CD4-positive, alpha-beta T cell treated with Interleukin-4 for 4 hours (primary cell): ENCODE measurements at places on chromosomes 1 and 21.

DNA sequence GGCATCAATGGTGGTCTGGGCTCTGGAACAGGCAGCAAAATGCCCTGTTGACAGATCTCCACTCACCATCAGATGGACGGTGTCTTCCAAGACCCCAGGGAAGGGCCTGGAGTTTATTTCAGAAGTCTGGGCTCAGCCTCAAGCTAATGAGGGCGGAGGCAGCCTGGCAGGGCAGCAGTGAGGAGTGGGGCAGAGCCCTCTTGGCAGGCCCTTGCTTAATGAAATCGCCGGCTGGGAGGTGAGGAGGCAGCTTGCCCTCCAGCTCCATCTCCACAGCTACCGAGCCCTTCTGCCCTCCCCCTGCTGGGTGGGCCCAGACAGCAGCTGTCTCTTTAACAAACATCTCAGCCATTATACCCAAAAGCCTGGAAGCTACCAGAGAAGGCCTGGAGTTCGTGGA, 22.0 kb upstream of the GRIK3 start:
- no peak for DNase-seq

DNA sequence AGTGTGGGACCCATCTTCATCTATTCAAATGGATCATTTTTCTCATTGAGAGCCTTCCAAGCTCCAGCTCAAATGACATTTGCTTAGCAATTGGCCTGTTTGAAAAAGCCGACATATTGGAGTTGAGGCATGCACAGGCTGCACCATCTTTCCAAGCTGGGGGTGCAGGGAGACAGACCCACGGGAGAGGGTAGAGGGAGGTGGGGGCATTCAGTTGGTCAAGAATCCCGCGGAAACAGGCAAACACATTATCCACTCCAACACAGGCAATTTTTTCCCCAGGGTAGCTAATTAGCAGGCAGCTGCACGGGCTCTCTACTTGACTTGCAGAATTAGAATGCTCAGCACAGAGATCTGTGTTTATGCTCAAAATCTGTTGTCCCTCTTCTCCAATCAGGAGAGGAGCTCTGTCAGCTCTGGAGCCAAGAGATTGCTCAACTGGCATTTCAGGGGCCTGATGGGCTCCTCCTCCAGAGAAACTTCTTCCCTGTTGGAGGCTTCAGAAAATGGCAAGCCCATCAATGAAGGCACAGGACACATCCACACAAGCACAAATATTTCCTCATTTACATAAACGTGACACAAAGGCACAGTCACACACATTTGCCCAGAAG, 267.8 kb downstream of the FOXD2 start:
- no peak for DNase-seq

DNA sequence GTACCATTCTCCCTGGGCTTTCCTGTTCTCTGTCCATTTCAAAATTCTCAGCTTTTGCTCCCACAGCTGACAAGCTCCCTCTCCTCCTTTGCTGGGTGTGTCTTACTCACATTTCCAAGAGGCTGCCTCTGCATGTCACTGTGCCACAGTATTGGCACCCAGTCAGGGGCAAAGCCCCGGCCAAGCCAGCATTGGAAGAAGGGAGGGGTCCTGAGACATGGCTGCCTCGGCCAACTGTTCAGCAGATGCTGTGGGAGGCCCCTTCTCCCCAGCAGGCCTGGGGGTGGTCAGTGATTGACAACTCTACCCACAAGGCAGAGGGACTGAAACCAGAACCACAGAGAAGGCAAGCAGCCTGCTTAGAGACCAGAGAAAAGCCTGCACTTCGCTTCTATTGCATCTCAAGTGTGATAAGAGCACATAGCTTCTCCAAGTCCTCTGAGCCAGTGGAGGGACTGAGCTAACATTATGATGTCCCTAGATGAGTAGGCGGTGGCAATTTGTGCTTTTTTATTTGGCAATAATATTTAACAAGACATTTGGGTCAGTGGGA, 294.1 kb downstream of the SIPA1L2 start:
- no peak for DNase-seq

- no peak for DNase-seq
Measured at GRCh38 chr21:25733859-25734653, 648 bp downstream of the ATP5PF start.

DNA sequence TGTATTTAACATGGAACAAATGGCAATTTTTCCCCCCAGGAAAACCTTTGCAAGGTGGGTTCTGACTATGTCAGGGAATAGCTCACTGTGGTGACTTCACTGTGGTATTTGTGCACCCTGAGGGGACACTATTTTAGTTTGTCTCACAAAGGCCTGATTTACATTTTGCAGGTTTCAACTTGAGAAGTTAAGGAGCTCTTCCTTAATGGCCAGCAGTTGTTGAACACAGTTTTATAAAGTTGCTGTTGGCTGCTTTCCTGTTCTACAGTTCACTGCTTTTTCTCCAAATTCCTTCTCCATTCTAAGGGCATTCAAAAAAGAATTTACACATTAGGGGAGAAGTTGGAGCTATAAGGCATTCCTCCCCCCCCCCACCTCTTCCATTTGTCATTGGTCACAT, 4.6 kb downstream of the LAMC1 start:
- no peak for DNase-seq

DNA sequence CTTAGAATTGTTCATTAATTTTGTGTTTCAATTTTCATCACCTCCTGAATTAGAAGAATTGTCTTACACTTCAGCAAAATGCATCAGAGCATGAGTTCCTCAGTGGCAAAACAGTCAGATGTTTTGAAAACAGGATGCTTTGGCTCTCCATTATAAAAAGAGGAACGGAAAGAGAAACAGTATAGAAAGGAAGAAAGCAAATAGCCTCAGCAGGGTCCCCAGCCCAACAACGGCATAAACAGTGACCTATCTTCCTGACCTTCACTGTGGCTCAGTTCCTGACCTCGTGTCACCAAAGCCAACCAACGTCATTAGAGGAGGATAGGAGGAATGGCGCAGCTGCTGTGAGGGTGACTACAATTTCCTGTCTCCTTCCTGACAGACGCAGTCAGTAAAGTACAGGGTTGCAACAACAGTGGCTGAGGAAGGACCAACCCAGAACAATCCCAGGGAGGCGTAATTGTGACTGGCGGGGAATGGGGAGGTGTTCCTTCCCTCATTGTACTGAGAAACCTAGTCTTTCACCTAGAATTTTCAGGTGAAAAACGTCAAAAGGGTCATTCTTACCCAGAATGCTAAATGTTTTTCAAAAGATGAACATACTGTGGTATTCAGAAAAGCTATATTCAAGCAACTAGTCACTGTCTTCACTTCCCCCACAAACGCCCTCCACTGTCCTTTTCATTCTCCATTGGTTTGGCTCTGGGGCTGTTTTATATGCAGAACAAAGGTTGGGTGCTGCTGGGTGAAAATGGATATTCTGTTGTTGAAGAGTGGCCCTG, 197.9 kb upstream of the SGIP1 start:
- peak; percentile 88 for DNase-seq

DNA sequence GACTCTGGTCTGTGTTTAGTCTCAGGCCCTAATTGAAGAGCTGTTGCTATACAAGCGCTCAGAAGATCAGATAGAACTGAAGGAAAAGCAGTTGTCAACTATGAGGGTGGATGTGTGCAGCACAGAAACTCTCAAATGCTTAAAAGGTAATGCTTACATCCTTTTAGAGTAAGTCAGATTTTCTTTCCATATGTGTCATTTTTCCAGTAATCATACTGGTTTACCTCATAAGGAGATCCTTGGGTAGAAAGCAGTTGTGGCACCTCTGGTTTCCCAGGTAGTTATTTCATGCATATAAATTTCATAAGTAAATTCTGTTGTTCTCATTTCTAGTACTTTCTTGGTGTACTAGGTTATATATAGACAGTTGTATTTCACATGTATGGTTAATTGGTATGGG, 43.0 kb upstream of the TARS2 start:
- DNase-seq, result no peak

DNA sequence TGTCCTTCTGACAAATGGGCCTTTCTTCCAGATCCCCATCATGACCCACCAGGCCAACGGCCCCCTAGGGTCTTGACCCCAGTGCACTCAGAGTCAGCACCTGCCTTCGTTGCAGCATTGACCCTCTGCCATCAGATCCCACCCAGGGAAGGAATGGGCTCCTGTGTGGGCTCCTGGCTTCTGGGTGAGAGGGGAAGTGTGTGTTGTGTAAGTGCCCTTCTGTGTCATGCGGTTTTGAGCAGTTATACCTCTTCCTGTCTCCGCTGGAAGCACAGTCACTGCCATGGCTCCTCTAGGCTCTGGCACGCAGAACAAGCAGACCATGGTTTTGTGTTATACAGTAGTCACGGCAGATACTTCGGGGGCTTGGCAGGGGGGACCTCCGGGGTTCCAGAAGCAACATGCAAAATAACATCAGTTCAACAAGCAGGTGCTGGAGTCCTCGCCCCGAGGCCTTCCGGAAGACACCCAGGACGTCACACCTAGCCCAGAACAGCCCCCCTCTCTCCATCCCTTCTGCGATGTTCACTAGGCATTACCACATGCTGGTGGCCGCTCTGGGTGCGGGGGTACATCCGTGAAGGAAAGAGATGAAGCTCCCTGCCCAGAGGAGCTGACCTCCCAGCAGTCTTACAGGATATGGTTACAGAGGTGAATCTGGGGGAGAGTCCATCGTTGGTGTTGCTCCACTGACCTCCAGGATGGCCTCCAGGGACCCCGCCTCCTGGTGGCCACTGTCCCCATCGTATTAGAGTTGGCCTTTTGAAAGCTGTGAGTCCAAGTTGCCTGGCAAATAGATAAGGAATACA, 17.4 kb upstream of the KCNAB2 start:
- DNase-seq, result peak; percentile 75

GRCh38 chr1:66637146-66637545, 103.2 kb downstream of the SGIP1 start:
- no peak for DNase-seq

DNA sequence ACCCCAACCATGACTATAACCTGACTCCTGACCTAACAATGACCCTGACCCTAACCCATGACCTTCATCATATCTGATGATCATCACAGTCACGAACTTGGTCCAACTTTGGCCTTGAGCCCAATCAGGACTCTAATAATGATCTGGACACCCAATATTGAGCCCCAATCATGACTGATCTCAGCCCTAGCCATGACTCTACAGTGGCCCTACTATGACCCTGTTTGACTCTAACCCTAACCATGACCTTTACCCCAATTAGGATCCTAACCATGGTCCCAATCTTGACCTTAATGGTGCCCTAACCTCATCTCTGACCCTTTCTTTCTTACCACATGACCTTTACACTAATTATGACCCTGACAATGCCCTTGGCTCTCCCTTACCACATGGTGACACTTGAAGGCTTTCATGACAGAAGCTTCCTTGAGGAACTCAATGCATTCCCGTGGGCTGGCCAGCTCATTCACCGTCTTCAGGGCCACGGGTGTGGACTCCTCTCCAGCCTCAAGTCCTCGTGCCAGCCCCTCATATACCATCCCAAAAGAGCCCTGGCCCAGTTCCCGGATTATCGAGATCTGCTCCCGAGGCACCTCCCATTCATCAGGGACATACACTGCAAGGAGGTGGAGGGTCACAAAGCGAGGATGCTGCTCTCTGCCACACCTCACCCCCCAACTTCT, 16.2 kb downstream of the INSRR start:
- DNase-seq, result no peak

DNA sequence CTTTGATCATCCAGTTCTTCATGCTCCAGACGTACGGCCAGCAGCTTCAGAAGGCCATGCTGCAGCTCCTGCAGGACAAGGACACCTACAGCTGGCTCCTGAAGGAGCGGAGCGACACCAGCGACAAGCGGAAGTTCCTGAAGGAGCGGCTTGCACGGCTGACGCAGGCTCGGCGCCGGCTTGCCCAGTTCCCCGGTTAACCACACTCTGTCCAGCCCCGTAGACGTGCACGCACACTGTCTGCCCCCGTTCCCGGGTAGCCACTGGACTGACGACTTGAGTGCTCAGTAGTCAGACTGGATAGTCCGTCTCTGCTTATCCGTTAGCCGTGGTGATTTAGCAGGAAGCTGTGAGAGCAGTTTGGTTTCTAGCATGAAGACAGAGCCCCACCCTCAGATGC, 32.5 kb downstream of the MX1 start:
- DNase-seq, result no peak

GRCh38 chr1:89831462-89832120, 10.8 kb downstream of the LRRC8D start:
- no peak for DNase-seq

GRCh38 chr21:24910591-24910990, 696.7 kb downstream of the MRPL39 start:
- no peak for DNase-seq

GRCh38 chr21:45439161-45439872, 34.4 kb downstream of the COL18A1 start:
- peak; percentile 73 for DNase-seq

- no peak for DNase-seq
Measured at GRCh38 chr1:8685463-8685862, 132.0 kb downstream of the RERE start.

DNA sequence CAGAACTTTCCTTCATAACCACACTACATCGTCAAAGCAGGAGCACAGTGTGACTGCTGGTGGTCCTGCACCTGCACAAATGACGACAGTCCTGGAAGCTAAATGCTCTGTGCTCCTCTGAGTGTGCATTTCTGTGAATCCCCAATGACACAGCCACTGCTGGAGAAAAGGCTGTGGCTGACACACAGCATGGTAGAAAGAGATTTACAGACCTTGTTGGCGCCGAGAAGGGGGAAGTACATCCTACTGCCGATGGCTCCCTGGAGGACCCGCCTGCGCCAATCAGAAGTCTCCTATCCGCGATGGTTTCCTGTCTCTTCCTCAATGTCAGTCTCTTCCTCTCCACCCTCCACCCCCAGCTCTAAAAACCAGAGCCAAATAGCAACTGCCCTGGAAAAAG, 115.4 kb upstream of the RAB4A start:
- no peak for DNase-seq

DNA sequence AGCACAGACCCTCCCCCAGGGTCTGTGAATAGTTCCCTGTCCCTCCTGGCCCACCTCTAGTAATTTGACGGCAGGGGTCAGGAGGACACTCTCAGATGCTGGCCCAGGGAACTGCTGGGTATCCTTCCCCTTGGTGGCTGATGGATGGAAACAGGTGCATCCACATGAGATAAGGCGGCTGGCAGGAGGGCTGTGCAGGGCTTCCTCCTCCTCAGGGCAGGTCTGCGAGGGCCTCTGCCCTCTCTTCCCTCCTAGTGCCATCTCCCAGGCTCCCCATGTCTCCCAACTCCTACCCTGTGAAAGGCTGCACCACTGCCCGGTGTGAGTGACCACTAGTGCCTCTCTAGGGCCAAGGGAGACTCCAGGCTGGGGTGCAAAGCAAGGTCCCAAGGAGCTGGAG, 123.9 kb downstream of the GLIS1 start:
- no peak for DNase-seq

GRCh38 chr1:27383039-27383605, at the start of gene CD164L2:
Gene CD164L2, minus strand, starts transcription at chr1:27383333. Its CDS starts 94 bp downstream, at chr1:27383239.
- no peak for DNase-seq

- DNase-seq, result no peak
Measured at GRCh38 chr1:48777219-48777895, 666 bp upstream of the BEND5 start.

GRCh38 chr1:6473974-6474814, 8.2 kb upstream of the TNFRSF25 start:
- no peak for DNase-seq
